ENCODE measurements at places on chromosomes 1 and 21.

- DNase-seq, result no peak
Measured at GRCh38 chr1:186194107-186194756, 180.8 kb downstream of the TPR start.

DNA sequence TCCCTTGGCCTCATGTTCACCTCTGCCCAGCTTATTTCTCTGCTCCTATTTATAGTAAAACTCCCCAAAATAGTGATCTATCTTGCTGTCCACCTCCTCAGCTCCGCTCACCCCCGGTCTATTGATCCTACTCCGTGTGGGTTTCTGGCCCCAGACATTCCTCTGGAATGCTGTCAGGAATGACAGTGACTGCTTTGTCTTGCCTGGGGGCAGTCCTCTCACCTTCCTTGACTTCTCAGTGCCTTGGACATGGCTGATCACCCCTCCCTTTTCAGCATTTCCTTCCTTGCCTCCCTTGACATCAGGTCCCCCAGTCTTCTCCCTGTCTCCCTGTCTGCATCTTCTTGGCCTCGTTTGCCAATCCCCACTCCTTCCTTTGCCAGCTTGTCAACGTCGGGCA is 108.1 kb upstream of the BACE2 start:
- no peak for DNase-seq

DNA sequence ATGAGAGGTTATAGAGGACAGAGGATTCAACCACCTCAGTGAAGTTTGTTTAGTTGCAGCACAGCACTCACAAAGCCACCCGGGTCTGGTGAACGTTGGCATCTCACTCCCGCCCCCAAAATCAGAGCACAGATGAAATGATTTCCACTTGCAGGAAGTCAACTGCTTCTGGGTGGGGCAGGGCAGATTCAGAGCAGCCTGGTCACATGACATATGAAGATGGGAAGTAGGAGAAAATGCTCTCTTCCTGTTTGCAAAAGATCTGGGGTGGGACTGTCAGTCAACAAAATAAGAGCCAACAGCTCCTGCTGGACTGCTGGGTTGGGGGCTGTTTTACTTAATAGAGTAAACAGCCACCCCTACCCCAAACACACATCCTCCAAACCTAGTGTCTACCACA is 43.2 kb downstream of the LRRC71 start:
- DNase-seq, result peak; percentile 19

GRCh38 chr1:26410706-26411623 is at the start of gene LIN28A:
LIN28A (plus strand) TSS chr1:26410817; CDS start chr1:26410892, 75 bp downstream.
- DNase-seq, result no peak

DNA sequence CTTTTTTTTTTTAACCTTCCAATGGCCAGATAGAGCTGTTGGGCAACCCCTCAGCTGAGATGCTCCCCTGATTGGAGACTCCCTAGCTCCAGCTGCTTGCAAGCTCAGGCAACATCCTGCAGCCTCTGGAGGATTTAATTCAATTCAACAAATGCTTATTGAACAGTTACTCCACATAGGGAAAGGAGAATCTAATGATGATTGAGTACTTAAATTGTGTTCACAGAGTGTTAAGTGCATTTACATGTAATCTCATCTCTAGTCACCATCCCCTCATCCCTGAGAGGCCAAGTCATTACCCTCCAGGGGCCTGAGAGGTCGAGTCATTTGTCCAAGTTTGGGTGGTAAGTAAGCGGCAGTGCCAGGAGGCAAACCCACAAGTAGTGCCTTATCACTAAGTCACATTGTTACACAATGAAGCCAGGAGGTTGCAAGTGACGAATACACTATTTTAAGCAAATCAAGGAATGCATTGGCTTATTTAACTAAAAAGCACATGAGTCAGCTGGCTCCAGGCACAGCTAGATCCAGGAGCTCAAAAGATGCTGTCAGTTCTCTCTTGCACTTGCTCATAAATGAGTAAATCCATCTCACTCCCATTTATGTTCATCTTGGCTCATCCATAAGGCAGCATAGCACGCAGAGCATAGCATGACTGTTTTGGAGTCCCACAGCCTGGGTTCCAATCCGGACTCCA is 64.3 kb downstream of the OPTC start:
- DNase-seq, result no peak

DNA sequence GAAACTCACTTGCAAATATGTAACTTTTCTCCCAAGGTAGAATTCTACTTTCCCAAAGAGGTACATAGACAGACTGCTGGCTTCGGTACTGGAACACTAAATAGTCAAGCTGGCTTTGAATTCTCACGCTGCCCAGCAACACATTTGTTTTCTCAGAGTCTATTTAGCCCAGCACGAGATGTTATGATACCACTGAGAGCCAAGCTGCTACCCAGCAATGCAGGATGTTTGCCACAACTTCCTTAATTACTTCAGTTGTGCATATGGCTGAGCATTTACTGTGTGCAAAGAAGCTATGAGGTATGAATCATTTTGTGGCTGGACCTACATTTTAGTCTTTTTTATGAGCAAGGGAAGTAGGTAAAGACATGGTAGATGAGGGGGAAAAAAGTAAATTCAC is 793.2 kb downstream of the PLA2G4A start:
- no peak for DNase-seq

Measured in lung (tissue), 17 donors.